ENCODE measurements at places on chromosomes 7 and 10.

DNA sequence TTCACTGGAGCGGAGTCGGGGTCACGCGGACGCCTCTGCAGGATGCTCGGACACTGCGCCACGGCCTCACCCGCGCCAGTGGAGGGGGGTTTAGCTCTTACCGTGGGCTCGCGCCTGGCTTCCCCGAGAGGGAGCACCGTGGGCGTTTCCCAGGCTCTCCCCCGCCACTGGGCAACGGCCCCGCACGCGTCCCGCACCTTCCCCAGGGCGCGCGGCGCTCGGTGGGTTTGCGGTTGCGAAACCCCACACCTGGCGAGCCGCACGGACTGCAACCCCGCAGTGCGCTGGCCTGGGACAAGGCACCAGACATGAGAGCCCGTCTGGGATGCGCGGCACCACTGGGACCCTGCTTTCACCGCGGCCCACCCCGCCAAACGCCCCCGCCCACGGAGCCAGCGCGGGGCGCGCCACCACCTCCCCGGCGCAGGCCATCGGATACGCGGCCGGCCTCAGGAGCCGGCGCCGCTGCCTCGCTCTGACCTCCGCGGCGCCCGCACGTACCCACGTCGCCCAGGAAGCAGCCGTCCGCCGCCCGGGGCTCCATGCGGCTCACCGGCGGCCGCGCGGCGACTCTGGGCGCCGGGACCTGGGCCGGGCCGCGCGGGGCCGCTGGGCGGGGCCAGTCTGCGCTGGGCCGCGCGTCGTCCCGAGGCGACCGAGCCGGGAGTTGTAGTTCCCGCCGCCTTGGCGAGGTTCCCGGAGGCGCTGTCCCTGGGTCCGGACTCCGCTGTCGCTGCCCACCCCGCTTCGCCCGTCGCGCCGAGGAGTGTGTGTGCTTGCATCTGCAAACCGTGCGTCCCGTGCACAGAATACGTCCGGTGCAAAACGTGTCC is at the start of gene ASB13:
ASB13 (minus strand) TSS at position 588 of the 833 bp plus-strand sequence; CDS start at position 544, 44 bp downstream.
- no peak for DNase-seq

- DNase-seq = no peak
These were observed 12.7 kb upstream of the GSAP start for GRCh38 chr7:77428777-77429231.

DNA sequence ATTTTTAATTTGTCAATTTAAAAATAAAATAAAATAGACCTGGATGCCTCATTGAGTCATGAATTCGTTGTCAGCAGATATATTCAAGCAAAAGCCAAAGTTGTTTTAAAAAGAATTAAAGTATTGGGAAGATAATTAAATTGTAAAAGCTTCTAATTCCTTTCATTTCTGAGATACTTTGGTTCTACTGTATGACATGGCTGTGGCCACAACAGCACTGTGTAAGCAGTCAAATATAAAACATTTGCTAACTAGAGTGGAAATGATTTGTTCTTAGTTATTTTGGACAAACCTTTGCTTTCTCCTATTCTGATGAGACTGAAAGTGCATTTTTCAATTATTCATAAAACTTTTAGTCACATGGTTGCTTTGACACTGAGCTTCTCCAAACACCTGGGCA is 143.6 kb upstream of the FAM13C start:
- no peak for DNase-seq

- no peak for DNase-seq
These were observed 64.8 kb downstream of the MRC1 start for GRCh38 chr10:17873946-17874345.

Data from suprapubic skin (tissue), 4 donors.